H9 (cell line): ENCODE measurements at places on chromosomes 13 and 19.
A peak's percentile ranks its signal among the peaks of the same experiment; 100 is the strongest.

- H3K27ac ChIP-seq = no peak overlapping the region
- no peaks in the 10 kb centered on the region; the same call in 1 of the 2 replicates for H3K4me1 ChIP-seq
- DNase-seq = no peak
- H3K4me3 ChIP-seq = no peak overlapping the region
Measured at GRCh38 chr13:39538816-39539790, 63.9 kb downstream of the LHFPL6 start.

GRCh38 chr19:39970425-39970674 lies 615 bp upstream of the PSMC4 start:
- H3K36me3 ChIP-seq = peaks cover 32% of the 10 kb centered on the region
- no peak overlapping the region for H3K27ac ChIP-seq
- peak overlapping the region; percentile 99 for H3K4me3 ChIP-seq
- H3K4me1 ChIP-seq = peaks cover 7% of the 10 kb centered on the region; the same call in 1 of the 2 replicates
- no peak for DNase-seq

- no peak for DNase-seq
- no peak overlapping the region for H3K4me3 ChIP-seq
- peaks cover 29% of the 10 kb centered on the region for H3K36me3 ChIP-seq
- no peak overlapping the region for H3K27ac ChIP-seq
- no peaks in the 10 kb centered on the region for H3K4me1 ChIP-seq
Measured at GRCh38 chr13:22874839-22875238, 305.9 kb upstream of the SGCG start.

GRCh38 chr19:6378486-6378885 lies 2.8 kb upstream of the PSPN start:
- no peaks in the 10 kb centered on the region for H3K27me3 ChIP-seq
- H3K27ac ChIP-seq = no peak overlapping the region
- H3K4me3 ChIP-seq = no peak overlapping the region
- DNase-seq = no peak

DNA sequence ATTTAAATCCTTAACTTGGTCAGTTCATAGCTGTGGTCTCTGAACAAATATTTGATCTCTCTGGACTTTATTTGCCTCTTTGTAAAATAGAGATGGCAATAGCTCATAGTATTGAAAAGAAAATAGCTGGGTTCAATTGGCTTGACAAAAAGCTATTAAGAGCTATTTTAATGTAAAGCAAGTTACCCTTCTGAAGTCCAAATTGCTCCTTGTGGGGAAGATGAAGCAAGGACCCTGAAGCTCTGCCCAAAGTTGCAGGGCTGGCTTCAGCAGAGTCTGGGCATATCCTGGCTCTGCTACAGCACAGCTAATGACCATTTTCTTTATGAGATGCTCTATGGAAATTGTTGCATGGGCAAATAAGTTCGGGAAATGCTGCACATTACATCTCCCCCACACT lies 484.5 kb downstream of the TDRD3 start:
- H3K4me3 ChIP-seq = no peak overlapping the region
- peaks cover 3% of the 10 kb centered on the region; the same call in 1 of the 2 replicates for H3K4me1 ChIP-seq
- no peak for DNase-seq
- no peaks in the 10 kb centered on the region for H3K36me3 ChIP-seq
- no peaks in the 10 kb centered on the region for H3K27me3 ChIP-seq

DNA sequence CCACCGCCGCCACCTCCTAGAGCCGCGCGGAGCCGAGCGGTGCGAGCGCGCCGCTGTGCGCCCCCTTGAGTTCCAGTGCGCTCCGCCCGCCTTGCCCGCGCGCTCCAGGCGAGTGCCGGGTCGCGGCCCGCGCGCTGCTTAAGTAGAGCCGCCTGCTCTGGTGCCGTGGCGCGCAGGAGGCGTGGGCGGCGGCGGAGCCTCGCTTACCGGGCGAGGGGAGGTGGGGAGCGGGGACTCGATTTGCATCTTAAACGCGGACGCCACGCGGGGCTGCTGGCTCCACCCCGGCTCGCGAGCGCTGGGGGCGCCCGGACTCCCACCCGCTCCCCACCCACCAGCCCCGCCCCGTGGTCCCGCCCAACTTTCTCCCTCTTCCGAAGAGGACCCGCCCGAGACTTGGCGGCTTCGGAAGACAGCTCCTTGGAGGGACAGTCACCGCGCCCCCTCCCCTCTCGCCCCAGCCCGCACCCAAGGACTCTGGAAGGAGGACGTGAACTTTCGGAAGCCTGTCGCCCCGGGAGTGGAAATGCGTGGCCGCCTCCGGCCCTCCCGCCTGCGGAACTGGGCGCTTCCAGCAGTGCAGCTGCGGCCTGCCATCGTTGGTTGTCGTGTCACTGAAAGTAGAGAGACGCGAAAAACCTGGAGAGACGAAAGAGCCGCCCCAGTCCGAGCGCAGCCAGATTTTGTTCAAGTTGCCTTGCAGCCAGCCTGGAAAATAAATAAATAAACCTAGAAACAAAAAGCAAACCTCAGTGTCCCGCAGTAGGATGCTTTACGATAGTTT lies at the start of gene KCTD12:
Gene KCTD12 (minus strand): TSS at position 114 of the 784 bp plus-strand sequence. CDS start 257 bp downstream, outside the sequence.
- H3K27ac ChIP-seq = no peak within 1 kb of the TSS
- peaks cover 2% of the 10 kb centered on the region; the same call in 2 of the 3 replicates for H3K36me3 ChIP-seq
- peak; percentile 73 for DNase-seq
- H3K4me3 ChIP-seq = peak within 1 kb of the TSS; percentile 86
- peaks cover 28% of the 10 kb centered on the region; the same call in 1 of the 2 replicates for H3K27me3 ChIP-seq

DNA sequence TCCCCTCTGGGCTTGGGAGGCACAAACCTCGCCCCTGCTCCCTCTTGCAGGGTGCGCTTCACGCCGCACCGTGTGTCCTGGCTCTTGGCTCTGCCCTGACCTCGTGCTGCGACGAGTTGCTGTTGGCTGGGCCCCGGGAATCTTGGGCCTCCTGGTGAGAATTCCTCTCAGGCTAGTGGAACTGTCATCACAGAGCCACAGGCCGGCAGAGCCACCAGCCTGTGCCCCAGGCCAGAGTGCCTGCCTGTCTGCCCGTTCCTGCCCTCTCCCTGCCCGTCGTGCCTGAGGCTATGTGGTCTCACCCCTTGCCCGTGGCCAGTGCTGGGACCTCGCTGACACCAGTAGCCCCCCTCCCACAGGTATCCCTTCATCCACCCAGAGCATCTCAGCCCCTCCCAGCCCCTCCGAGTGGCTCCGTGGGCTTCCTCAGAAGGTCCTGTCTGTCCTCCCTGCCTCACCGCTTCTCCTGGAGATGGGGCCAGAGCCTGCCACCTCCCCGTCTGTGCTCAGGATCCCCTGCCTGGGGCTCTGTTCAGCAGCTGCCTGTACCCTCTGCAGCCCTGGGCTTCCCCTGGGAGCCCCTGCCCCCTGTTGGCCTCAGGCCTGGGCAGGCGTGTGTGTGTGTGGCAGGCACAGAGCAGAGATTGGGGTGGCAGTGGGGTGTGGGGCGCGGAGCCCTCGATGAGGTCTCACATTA lies 13.3 kb downstream of the NDUFB7 start:
- no peak overlapping the region for H3K4me3 ChIP-seq
- no peak overlapping the region for H3K27ac ChIP-seq
- H3K4me1 ChIP-seq = no peaks in the 10 kb centered on the region; the same call in 1 of the 2 replicates
- H3K36me3 ChIP-seq = no peaks in the 10 kb centered on the region; the same call in none of the 3 replicates
- no peak for DNase-seq

GRCh38 chr13:43805681-43806128 lies 18.9 kb upstream of the ENOX1 start:
- no peak overlapping the region for H3K4me3 ChIP-seq
- no peak overlapping the region for H3K27ac ChIP-seq
- peaks cover 7% of the 10 kb centered on the region; the same call in 1 of the 2 replicates for H3K4me1 ChIP-seq

DNA sequence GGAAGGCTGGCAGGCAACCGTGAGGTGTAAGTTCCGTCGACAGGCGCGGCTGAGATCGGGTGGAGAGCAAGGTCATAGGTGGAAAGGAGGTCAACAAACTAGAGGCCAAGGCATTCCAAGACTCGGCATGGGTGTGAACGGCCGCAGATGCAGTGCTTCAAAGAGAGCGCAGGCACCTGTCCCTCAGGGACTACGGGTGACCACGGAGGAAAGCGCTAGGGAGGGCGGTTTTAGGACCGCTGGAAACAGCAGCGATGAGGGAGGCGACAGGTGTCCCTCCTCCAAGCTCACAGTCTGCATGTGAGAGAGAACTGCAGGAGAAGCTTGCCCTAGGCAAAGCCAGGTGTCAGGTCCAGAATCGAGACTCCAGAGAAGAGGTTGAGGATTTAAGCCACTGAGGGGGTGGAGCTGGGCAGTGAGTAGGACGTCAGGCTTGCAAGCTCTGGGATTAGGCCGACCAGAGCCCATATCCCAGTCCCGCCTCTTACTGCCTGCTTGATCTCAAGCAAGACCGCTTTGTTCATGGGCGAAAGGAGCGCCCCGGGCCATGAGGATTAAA lies 1.6 kb upstream of the MLNR start:
- H3K4me3 ChIP-seq = peak overlapping the region; percentile 50
- no peaks in the 10 kb centered on the region; the same call in 1 of the 2 replicates for H3K4me1 ChIP-seq
- H3K36me3 ChIP-seq = peaks cover 5% of the 10 kb centered on the region; the same call in 2 of the 3 replicates

GRCh38 chr19:6392221-6393073 lies 517 bp downstream of the GTF2F1 start:
- H3K27me3 ChIP-seq = no peaks in the 10 kb centered on the region
- H3K4me3 ChIP-seq = peak overlapping the region; percentile 97

GRCh38 chr13:102928941-102929675 lies 83.3 kb downstream of the ERCC5 start:
- no peak for DNase-seq
- H3K27me3 ChIP-seq = no peaks in the 10 kb centered on the region
- no peaks in the 10 kb centered on the region for H3K4me1 ChIP-seq
- no peak overlapping the region for H3K27ac ChIP-seq

- no peaks in the 10 kb centered on the region for H3K4me1 ChIP-seq
- H3K36me3 ChIP-seq = peaks cover 11% of the 10 kb centered on the region; the same call in 2 of the 3 replicates
- no peak overlapping the region for H3K4me3 ChIP-seq
Measured at GRCh38 chr19:4015705-4016402, 8.3 kb downstream of the PIAS4 start.

DNA sequence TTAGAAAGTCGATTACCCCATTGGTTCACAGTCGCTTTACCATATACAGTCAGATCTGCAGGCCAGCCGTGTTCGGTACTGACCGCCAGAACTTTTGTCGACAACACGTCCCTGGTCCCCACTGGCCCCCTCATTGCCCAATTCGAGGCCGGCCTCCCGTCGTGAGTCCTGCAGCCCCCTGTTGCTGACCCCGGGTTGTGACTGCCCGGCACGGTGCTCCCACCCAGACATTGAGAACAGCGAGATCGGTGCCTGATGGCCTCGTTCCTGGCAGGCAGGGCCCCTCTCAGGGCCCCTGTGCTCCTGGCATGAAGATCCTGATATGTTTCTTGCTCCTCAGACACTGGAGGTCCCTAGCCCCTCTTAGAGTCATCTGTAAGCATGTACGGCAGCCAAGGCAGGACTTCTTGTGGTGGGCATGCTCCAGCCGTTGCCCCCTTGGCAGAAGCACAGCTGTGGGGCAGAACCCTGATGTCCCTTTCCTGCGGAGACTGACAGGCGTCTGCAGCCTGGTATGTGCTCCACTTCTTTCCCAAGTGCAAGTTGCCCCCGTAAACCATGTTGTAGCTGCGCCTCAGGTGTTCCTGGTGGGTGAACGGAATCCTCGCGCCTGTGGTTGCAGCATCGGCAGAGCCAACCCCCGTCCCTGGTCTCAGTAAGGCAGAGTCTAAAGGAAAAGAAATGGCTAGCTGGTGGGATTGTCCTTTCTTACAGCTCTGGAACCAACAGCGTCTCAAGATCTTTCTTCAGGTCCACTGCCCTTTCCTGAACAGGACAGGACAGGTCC lies 123.2 kb upstream of the SPACA7 start:
- DNase-seq = no peak
- no peaks in the 10 kb centered on the region for H3K4me1 ChIP-seq
- H3K27me3 ChIP-seq = no peaks in the 10 kb centered on the region; the same call in 1 of the 2 replicates
- no peak overlapping the region for H3K4me3 ChIP-seq
- H3K36me3 ChIP-seq = no peaks in the 10 kb centered on the region

DNA sequence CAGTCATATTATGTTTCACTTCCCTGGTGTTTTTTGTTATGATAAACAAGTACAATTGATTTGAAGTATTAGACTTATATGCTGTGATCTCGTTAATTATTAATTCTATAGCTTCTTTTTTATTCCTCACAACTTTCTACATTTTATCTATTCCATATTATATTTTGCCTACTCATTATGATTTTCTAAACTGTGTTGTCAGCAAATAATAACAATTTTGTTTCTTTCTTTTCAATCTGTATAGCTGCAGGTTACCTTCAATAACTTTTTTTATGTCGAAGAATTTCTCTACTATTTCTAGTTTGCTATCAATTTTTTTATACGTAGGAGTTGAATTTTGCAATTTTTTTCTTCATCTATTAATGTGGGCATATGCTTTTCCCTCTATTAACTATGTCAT lies 304.4 kb downstream of the PCDH17 start:
- no peak overlapping the region for H3K4me3 ChIP-seq
- DNase-seq = no peak
- no peaks in the 10 kb centered on the region for H3K4me1 ChIP-seq
- H3K27me3 ChIP-seq = no peaks in the 10 kb centered on the region
- H3K36me3 ChIP-seq = no peaks in the 10 kb centered on the region

GRCh38 chr13:99331881-99332293 lies 24.7 kb upstream of the GPR183 start:
- no peak for DNase-seq
- H3K27ac ChIP-seq = no peak overlapping the region
- H3K4me3 ChIP-seq = no peak overlapping the region
- peaks cover 11% of the 10 kb centered on the region for H3K36me3 ChIP-seq
- peaks cover 1% of the 10 kb centered on the region; the same call in 1 of the 2 replicates for H3K4me1 ChIP-seq

DNA sequence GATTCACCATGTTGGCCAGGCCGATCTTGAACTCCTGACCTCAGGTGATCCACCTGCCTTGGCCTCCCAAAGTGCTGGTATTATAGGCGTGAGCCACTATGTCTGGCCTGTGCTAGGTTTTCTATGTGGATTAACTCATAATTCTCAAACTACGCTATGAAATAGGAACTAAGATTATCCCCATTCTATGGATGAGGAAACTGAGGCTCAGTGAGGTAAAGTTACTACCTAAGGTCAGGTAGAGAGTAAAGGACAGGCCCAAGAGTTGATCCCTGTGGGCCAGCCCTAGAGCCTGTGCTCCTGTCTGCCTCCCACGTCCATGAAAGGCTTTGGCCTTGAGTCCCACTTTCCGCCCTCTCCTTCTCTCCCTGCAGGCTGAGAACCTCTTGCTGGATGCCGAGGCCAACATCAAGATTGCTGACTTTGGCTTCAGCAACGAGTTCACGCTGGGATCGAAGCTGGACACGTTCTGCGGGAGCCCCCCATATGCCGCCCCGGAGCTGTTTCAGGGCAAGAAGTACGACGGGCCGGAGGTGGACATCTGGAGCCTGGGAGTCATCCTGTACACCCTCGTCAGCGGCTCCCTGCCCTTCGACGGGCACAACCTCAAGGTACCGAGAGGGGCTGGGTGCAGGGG lies 20.1 kb downstream of the MARK4 start:
- no peak for DNase-seq
- H3K36me3 ChIP-seq = peaks cover 57% of the 10 kb centered on the region
- no peaks in the 10 kb centered on the region for H3K27me3 ChIP-seq
- no peak overlapping the region for H3K4me3 ChIP-seq
- H3K27ac ChIP-seq = no peak overlapping the region
- no peaks in the 10 kb centered on the region for H3K4me1 ChIP-seq

DNA sequence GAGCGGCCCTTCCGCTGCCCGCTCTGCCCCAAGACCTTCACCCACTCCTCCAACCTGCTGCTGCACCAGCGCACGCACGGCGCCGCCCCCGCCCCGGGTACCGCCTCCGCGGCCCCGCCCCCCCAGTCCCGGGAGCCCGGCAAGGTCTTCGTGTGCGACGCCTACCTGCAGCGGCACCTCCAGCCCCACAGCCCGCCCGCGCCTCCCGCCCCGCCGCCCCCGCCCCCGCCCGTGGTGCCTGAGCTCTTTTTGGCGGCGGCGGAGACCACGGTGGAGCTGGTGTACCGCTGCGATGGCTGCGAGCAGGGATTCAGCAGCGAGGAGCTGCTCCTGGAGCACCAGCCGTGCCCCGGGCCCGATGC lies 3.2 kb upstream of the NAT14 start:
- H3K27ac ChIP-seq = no peak overlapping the region
- H3K27me3 ChIP-seq = no peaks in the 10 kb centered on the region
- no peaks in the 10 kb centered on the region for H3K4me1 ChIP-seq
- no peak overlapping the region; the same call in 2 of the 3 replicates for H3K4me3 ChIP-seq
- peaks cover 2% of the 10 kb centered on the region; the same call in 2 of the 3 replicates for H3K36me3 ChIP-seq
